ENCODE measurements at places on chromosomes 2 and 18. TPM values are rescaled to one million over a fixed set of nuclear protein-coding genes. Genes with fewer than 3 reads are reported as not detected.

DNA sequence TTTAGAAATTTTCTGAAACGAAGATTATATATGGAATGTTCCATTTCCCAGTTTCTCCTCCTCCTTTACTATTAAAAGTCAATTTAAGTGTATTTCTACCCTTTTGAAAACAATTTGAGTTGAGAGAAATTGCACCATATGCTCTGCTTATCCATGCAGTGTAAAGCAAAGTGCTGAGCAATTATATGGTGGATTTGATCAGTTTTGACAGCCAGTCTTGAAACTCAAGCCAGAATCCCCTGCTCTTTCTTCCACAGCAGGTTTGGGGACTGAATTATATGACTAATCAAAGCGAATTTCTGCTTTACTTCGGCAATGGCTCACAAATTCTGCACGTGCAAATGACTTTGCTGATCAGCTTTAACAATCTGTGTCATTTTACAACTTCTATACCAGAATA lies 1183.6 kb downstream of the LRP1B start:
- H3K4me3 ChIP-seq = no peak overlapping the region
- DNase-seq = no peak
- no peaks in the 10 kb centered on the region for H3K27me3 ChIP-seq
- no peaks in the 10 kb centered on the region for H3K36me3 ChIP-seq
- no peaks in the 10 kb centered on the region for H3K4me1 ChIP-seq

The TMEM87B gene
- 12.8 TPM for total RNA-seq

The EHBP1 gene
- 48.7 TPM for total RNA-seq

DNA sequence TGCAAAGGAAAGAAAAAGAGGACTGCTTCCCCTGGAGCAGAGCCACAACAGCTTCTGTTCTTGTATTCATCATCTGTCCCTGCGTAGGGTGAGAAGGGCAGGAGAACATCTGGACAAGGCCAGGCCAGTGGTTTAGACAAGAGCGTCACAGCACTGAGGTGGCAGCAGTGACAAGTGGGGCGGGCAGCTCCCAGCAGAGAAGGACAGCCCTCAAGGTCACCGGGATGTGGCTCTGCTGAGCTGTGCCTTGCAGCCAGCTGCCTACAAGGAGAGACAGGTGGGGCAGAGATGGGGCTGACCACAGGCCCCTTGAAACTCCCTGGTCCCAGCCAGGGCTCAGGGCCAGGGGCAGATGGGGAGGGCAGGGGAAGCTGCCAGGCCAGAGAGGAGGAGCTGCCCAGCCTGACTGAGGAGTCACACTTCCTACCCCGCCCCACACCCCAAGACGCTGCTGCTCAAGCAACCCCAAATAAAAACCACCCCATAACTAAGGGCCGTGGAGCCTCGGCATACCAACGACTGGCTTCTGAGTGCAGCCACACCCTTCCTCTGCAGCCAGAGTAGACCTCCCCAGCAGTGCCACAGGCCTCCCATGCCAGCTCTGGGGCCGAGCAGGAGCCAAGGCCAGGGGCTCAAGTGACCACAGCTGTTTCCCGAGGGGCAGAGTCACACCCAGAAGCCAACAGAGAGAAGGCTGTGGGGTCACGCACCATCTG lies 5.4 kb downstream of the RAB11FIP5 start:
- H3K27me3 ChIP-seq = no peaks in the 10 kb centered on the region
- no peak for DNase-seq
- H3K36me3 ChIP-seq = no peaks in the 10 kb centered on the region
- H3K4me3 ChIP-seq = no peak overlapping the region
- H3K27ac ChIP-seq = no peak overlapping the region
- peaks cover 2% of the 10 kb centered on the region for H3K4me1 ChIP-seq

GRCh38 chr2:191860760-191861466 lies 14.0 kb upstream of the CAVIN2 start:
- H3K4me1 ChIP-seq = peaks cover 15% of the 10 kb centered on the region
- no peak overlapping the region for H3K27ac ChIP-seq
- H3K36me3 ChIP-seq = no peaks in the 10 kb centered on the region
- H3K27me3 ChIP-seq = no peaks in the 10 kb centered on the region
- H3K4me3 ChIP-seq = no peak overlapping the region
- no peak for DNase-seq

GRCh38 chr2:144310484-144310883 lies 209.4 kb downstream of the ZEB2 start:
- DNase-seq = no peak
- peaks cover 16% of the 10 kb centered on the region for H3K36me3 ChIP-seq
- no peaks in the 10 kb centered on the region for H3K4me1 ChIP-seq
- H3K4me3 ChIP-seq = no peak overlapping the region
- no peak overlapping the region for H3K27ac ChIP-seq

The HOXD9 gene
- not detected for total RNA-seq

DNA sequence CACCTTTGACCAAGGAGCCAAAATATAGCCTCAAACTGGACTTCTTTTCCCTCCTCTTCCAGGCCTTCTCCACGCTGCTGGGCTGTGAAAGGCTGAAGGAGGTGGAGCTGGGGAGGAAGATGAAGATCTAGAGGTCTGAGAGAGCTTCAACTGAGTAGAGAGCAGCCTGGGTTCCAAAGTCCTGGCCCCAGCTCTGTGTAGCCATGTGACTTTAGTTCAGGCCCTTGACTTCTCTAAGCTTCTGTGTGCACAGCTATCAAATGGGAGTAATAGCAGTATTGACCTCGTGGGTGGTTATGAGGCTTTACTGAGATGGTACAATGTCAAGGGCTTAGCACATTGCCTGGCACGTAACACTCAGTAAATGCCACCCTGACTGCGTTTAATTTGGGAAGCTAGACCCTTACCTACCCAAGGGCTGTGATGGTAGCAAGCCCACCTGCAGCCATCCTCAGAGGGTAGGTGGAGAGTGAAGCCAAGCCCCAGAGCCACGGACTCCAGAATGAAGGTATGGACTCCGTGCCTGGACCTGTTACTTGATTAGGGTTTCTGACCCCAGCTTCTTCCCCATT lies 38.4 kb downstream of the SERTAD2 start:
- no peaks in the 10 kb centered on the region for H3K36me3 ChIP-seq
- no peak overlapping the region for H3K4me3 ChIP-seq
- H3K4me1 ChIP-seq = no peaks in the 10 kb centered on the region
- no peak overlapping the region for H3K27ac ChIP-seq

The CXCR1 gene
- total RNA-seq = not detected

- H3K36me3 ChIP-seq = no peaks in the 10 kb centered on the region
- no peak overlapping the region for H3K4me3 ChIP-seq
- no peak for DNase-seq
Observed at GRCh38 chr2:28616396-28616999, 120.6 kb downstream of the PLB1 start.

GRCh38 chr2:20994130-20994529 lies 49.7 kb downstream of the APOB start:
- H3K27me3 ChIP-seq = no peaks in the 10 kb centered on the region
- no peaks in the 10 kb centered on the region for H3K4me1 ChIP-seq
- no peak overlapping the region for H3K27ac ChIP-seq
- DNase-seq = no peak
- no peak overlapping the region for H3K4me3 ChIP-seq
- no peaks in the 10 kb centered on the region for H3K36me3 ChIP-seq

DNA sequence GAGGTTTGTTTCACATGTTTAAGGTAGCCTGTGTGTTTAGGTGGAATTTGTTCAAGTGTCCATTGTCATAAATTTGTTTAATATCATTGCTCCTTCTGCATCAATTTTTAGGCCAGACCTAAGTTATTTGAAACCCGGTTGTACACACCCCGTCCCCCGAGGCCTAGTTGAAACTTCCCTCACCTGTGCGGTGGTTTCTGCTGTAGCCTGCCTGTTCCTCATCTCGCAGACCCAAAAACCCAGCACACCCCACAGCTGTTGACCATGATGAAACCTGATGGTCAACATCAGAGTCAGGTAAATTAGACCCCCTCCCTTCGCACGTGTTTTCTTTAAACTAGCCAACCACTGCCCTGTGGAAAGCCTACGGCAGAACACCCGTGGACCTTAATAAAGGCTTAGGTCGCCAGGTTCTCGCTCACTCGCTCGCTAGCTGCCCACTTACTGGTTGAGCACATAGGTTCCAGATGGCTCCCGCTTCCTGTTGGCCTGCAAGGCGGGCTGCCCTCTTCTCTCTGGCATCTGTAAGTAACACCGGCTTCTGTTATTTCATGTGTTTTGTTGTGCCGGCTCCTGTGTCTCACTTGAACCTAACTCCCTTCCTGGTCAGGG lies 64.4 kb downstream of the EML6 start:
- H3K27me3 ChIP-seq = no peaks in the 10 kb centered on the region
- H3K4me1 ChIP-seq = peaks cover 92% of the 10 kb centered on the region
- H3K36me3 ChIP-seq = peaks cover 19% of the 10 kb centered on the region
- DNase-seq = peak; percentile 90
- H3K4me3 ChIP-seq = peak overlapping the region; percentile 63
- H3K27ac ChIP-seq = peak overlapping the region; percentile 98

GRCh38 chr2:112709703-112710102 lies 11.1 kb upstream of the NT5DC4 start:
- DNase-seq = no peak
- no peaks in the 10 kb centered on the region for H3K27me3 ChIP-seq
- H3K36me3 ChIP-seq = no peaks in the 10 kb centered on the region
- no peak overlapping the region for H3K4me3 ChIP-seq
- H3K27ac ChIP-seq = no peak overlapping the region

- no peak overlapping the region for H3K27ac ChIP-seq
- no peak for DNase-seq
- no peak overlapping the region for H3K4me3 ChIP-seq
- no peaks in the 10 kb centered on the region for H3K36me3 ChIP-seq
- H3K4me1 ChIP-seq = no peaks in the 10 kb centered on the region
- no peaks in the 10 kb centered on the region for H3K27me3 ChIP-seq
Observed at GRCh38 chr2:108194409-108195132, 45.2 kb upstream of the SULT1C3 start.

DNA sequence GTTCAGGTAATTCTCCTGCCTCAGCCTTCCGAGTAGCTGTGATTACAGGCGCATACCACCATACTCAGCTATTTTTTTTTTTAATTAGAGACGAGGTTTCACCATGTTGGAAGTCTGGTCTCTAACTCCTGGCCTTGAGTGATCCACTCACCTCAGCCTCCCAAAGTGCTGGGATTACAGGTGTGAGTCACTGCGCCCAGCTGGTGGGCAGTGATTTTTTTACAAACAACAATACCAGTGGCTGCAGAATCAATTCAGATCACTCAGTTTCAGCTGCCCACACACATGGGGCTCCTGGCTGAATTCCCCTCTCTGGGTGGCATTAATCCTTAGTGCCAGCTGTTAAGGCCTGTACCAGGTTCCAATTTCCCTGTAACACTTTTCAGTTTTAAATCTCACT lies 13.3 kb upstream of the CYRIA start:
- H3K4me3 ChIP-seq = no peak overlapping the region
- H3K27me3 ChIP-seq = no peaks in the 10 kb centered on the region
- H3K27ac ChIP-seq = no peak overlapping the region
- no peaks in the 10 kb centered on the region for H3K36me3 ChIP-seq
- H3K4me1 ChIP-seq = no peaks in the 10 kb centered on the region

DNA sequence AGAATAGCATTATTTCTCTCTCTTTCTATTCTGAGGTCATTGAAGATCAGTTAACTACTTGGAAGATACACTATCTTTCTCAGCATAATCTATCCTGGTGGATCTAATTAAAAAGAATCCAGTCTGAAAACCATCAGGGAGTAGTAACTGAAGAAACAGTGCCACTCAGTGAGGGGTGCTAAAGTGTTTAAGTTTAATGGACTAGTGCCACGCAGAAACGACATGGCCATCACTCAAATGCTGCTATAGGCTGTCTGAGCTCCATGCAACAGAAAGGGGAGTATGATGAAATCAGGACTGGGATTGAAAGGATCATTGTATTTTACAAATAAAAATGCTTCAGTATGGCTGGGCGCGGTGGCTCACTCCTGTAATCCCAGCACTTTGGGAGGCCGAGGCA lies 23.3 kb downstream of the LRRC30 start:
- no peak overlapping the region for H3K4me3 ChIP-seq
- no peak for DNase-seq
- no peaks in the 10 kb centered on the region for H3K4me1 ChIP-seq
- no peak overlapping the region for H3K27ac ChIP-seq
- H3K27me3 ChIP-seq = no peaks in the 10 kb centered on the region
- H3K36me3 ChIP-seq = no peaks in the 10 kb centered on the region

- H3K27me3 ChIP-seq = no peaks in the 10 kb centered on the region
- no peak overlapping the region for H3K4me3 ChIP-seq
- no peaks in the 10 kb centered on the region for H3K36me3 ChIP-seq
Observed at GRCh38 chr2:151627353-151627752, 106.9 kb downstream of the NEB start.

DNA sequence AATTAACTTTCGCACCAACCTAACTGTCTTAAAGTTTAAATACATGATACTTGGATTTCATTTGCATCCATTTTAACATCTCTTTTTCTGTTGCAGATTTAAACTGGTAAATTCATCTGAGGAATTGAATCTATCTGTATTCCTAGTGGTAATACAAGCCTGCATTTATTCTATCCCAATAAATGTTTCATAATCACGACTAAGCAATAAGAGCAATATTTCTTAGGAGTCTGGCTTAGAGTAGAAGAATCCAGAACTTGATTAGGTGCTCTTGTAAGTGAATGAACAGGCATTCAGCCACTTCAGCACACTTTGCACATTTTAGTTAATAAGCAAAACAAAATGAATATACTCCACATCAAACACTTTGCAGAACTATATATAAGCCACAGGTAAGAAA lies 27.0 kb downstream of the MSH6 start:
- peaks cover 30% of the 10 kb centered on the region for H3K4me1 ChIP-seq
- peaks cover 70% of the 10 kb centered on the region for H3K36me3 ChIP-seq
- no peak for DNase-seq
- peak overlapping the region; percentile 35 for H3K27ac ChIP-seq

GRCh38 chr2:38315707-38316333 lies 61.3 kb downstream of the ATL2 start:
- H3K36me3 ChIP-seq = peaks cover 72% of the 10 kb centered on the region
- DNase-seq = peak; percentile 76
- H3K4me3 ChIP-seq = no peak overlapping the region
- H3K4me1 ChIP-seq = no peaks in the 10 kb centered on the region
- no peaks in the 10 kb centered on the region for H3K27me3 ChIP-seq

- H3K27ac ChIP-seq = no peak overlapping the region
- no peaks in the 10 kb centered on the region for H3K4me1 ChIP-seq
- DNase-seq = no peak
- H3K27me3 ChIP-seq = no peaks in the 10 kb centered on the region
- H3K4me3 ChIP-seq = no peak overlapping the region
Observed at GRCh38 chr2:151367571-151367970, 10.2 kb downstream of the TNFAIP6 start.
